ENCODE measurements at places on chromosomes 5 and 9. TPM values are rescaled to one million over a fixed set of nuclear protein-coding genes. Genes with fewer than 3 reads are reported as not detected.

Gene PRRT1B
- not detected for total RNA-seq

Gene TMEM252
- total RNA-seq = not detected

Gene CSF1R
- total RNA-seq = 0.69 TPM

Gene C9
- total RNA-seq = not detected

Gene PCDHA1
- not detected for total RNA-seq

Gene TMEM232
- total RNA-seq = 0.79 TPM

Gene PRLR
- 0.07 TPM for total RNA-seq

Gene SLC6A7
- total RNA-seq = not detected

Gene PHYHD1
- total RNA-seq = 9.3 TPM

Measured in smooth muscle cell of the pulmonary artery (primary cell).